Coronary artery (tissue), 2 donors: ENCODE measurements at places on chromosomes 4 and X.

- DNase-seq, result no peak
Measured at GRCh38 chrX:69424161-69424560, 80.0 kb upstream of the NALF2 start.

GRCh38 chrX:40155589-40156469 lies 58.1 kb upstream of the BCOR start:
- no peak for DNase-seq

DNA sequence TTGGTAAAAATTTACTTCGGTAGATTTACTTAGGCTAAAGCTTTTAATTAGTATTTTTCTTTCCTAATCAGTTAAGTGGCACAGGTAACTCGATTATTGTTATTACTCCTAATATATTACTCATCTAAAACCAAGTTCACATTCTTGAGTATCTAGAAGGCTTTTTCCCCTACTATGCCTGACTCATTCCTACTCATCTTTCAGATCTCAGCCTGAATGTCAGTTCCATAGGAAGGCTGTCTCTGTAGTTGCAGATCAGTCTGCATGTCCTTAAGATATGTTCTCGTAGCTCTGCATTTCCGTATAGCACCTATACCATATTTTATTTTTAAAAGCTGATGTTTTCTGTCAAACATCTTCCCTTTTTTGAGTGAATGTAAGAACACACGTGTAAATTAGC lies 5.9 kb upstream of the FAM184B start:
- DNase-seq, result no peak

DNA sequence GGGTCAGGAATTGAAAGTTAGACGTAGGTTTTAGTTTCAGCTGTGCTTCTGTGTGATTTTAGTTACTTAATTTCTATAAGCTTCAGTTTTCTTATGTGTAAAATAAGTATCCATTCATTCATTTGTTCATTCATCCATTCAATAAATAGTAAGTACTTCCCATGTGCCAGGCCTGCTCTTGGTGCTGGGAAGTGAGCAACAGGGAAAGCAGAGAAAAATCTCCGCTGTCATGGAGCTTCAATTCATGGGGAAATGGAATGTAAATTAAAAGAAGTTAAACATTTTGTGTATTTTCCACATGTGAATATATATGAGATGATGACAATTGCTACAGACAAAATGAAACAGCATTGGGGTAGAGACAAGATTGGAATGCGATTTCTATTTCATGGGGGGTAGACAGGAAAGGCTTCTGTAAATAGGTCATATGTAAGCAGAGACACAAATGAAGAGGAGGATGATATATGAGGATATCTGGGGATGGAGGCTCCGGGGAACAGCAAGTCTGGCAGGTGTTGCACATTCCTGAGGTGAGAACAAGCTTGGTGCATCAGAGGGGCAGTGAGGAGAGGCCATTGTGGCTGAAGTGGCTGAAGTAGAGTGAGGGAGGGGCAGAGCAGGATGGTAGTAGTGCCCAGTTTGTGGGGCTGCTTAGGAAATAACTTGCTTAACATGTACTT lies 66.2 kb downstream of the FHIP1A start:
- DNase-seq, result no peak
